ENCODE measurements at places on chromosomes 4 and X.

DNA sequence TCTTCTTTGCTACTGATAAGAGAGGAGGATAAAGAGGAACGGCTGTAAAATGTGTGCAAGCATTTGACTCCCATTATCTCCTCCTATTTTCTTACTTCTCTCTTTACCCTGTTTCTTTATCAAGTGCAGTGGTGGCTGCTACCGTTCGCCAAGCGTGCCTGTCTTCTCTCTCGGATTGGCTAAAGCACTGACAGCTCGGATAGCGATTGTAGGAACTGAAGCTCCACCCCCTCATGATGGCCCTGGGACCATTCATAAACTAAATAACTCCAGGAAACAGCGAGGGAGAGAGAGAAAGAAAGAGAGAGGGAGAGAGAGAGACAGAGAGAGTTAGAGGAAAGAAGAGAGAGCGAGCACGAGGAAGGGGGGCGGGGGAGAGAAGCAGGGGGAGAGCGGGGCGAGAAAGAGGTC lies 305 bp upstream of the MAB21L2 start:
- no peak for DNase-seq

- DNase-seq, result no peak
Observed at GRCh38 chrX:14832151-14832550, 40.7 kb downstream of the FANCB start.

GRCh38 chrX:54074826-54075225 lies 30.6 kb upstream of the PHF8 start:
- DNase-seq, result no peak

DNA sequence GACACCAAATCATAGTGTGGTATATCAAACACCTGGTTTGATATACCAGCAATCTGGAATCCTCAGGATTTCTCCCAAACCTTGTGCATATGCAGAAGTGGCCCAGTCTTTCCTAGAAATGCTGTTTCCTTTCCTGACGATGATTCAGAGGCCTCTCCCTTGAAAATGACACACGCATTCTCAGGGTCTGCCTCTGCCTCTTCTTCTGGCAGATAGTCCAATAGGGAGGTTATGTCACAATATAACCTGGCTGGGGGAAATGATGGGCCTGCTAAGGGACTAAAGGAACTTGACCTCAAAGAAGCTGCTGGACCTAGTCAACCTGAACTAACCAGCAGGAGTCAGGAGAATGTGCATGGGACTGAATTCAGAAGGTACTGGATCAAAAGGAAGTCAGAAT lies 435.2 kb downstream of the IDS start:
- no peak for DNase-seq

- no peak for DNase-seq
Observed at GRCh38 chr4:166941629-166942028, 292.7 kb downstream of the SPOCK3 start.

DNA sequence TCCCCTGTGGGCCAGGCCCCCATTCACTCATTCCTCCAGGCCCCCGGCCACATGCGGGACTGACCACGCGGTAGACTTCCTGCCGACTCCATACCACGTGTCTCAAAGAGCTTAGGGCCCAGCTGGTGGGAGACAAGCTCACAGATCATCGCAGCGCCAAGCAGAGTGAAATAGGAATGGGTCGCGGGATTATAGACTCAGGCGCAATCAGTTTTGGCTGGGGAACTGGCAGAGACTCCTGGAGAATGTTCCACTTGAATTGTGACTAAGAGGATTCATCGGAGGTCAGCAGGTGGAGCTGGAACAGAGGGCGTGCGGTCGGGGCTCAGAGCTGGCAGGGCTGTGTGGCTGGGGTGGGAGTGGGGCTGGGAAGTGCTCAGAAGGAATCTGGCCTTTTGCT lies 15.6 kb downstream of the ATP2B3 start:
- no peak for DNase-seq

DNA sequence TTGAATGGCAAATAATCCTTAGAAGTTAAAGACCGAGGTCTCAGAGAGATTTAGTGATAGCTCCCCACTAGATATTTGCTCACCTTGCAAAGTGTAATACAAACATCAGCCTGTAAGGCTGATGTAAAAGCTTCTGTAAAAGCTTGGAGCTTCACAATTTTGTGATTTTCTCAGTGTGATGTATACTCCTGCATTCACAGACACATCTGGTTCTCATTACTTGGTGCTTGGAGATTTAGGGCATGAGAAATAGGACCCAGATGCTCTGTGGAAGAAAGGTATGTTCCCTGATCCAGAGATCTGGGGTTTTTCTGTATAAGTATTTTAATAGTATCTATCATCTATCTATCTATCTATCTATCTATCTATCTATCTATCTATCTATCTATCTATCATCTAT lies 1664.3 kb downstream of the C4orf33 start:
- DNase-seq, result no peak

DNA sequence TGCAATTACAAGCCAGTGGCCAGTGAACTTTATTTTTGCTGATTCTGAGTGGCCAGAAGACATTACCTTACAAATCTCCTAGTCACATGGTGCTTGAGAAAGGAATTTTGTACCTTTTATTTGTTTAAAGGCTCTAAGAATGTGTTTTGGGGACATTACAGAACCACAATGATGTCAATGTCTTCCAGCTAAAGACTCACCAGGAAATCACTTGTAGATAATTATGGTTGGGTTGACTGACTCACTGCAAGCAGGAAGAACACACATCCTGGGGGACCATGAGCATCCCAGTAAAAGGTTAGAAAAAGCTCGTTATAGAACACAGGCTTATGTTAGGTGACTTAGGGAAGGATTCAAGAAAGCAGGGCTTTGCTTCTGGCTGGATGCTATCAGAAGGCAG lies 119.4 kb upstream of the FAM9B start:
- no peak for DNase-seq

- no peak for DNase-seq
Observed at GRCh38 chr4:152348670-152349069, 187.2 kb downstream of the FBXW7 start.

DNA sequence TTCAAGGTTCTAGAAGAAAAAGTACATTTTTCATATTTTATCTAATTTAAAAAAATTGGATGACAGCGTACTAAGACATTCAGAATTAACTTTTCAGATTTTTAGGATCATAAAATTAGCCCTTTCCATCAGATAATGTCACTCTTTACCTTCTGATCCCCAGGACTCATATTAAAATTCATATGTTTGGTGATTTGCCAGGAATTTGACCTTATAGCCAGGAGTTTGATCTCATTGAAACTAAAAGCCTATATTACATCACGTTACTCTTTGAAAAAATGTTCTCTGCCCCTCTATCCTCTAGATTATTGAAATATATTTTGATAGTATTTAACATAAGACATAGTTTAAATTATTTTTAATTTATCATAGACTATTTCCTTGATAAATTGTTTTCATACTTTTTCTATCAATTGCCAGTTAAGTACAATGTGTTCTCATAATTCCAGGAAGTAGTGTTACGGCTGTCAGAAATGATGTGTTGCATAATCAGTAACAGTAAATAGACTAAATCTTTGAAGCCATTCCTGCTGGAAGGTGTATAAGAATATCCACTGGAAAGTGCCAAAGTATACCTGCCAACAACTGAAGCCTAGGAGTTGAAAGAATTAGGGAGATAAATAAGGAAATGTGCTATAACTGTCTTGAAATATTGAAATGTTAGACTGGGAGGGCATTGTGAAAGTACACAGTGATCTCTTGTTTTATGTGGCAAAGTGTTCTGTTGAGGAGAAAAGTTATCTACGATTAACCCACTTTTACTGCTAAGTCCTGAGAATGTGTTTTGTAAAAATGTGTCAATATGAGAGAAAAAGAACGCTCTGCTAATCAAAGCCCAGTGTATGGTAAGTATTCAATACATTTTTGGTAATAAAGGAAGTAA lies 32.9 kb upstream of the PDGFC start:
- no peak for DNase-seq

DNA sequence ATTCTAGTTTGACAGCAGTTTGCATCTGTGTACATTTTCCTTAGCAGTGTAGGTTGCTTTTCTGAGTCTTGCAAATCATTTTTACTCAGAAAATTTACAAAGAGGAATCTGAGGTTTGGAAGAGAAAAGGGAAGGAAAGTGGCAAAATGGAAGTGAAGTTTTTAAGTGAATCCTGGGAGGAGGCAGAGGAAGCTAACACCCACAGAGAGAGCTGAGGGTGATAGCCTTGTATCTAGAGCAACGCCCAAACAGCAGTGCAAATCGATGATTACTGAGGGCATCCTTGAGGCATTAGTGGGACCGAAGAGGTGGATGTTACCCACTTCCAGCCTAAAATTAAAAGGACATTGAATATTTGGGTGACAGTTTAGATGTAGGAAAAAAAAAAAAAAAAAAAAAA lies 31.8 kb downstream of the KLF3 start:
- DNase-seq, result no peak

GRCh38 chr4:188399834-188400233 lies 260.6 kb downstream of the TRIML1 start:
- no peak for DNase-seq

GRCh38 chr4:169295822-169296221 lies 25.1 kb upstream of the SH3RF1 start:
- DNase-seq, result no peak

GRCh38 chr4:19417256-19417655 lies 834.4 kb upstream of the SLIT2 start:
- no peak for DNase-seq

DNA sequence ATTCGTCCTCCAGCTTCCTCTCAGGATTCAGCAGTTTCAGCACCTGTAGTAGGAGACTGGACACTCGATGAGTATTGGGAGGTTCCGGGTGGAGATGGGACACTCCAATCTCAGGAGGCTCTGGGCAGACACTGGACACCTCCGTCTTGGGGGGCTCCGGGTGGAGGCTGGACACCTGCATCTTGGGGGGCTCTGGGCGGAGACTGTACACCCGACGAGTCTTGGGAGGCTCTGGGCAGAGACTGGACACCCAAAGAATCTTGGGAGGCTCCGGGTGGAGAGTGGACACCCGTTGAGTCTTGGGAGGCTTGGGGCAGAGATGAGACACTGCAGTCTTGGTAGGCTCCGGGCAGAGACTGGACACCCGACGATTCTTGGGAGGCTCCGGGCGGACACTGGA lies 28.7 kb upstream of the LANCL3 start:
- DNase-seq, result no peak

GRCh38 chrX:104922206-104922621 lies 298.3 kb downstream of the TEX13A start:
- peak; percentile 65 for DNase-seq

DNA sequence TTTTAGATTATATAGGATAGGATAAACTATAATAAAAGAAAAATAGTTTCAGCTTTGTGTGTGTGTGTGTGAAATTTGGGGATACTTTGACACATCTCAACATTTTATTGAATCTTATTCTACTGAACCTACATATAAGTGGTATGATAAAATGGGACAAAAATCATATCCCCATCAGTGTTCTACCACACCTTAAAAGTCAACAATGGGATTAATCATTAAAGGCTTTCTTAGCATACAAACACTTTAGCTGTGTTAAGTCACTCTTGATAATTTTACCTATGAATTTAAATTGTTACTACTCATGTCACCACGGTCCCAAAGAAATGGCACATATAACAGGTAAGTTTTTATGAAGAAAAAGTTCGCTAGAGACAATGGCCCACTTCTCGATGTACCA lies 37.7 kb upstream of the LRBA start:
- no peak for DNase-seq

DNA sequence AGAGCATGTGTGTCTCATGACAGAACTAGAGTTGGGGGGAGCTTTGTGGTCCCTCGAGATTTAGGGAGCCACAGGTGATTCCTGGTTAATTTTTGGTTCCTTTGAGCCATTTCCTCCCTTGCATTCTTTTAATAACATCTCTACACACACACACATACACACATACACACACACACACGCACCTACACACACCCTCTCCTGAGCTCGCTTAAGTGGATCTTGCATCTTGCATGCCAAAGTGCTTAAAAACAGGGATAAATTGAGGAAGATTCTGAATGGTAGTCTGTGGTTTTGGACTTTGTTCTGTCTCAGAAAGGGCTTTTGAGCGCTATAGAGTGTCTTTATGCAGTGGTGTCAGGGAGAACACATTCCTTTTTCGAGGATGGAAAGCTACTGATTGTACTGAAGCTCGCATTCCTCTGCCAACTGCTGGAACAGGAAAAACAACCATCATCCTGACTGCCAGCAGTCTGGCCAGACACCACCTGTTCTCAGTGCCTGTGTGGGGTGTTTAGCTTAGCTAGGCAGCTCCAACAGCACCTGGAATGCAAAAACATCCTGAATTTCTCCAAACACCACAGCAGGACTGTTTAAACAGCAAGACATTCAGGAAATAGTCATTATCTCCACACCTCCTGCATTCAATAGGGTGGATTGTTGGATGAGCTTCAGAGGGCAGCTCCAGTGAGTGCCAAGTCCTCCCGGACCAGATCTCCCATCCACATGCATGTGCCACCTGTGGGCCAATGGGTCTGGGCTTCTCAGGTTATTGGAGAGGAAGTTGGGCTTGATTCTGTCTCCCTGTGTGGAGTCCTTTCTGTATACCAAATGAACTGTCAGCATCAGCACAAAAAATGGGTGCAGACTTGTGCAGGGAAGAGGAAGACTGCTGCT lies 21.9 kb upstream of the IGFBP7 start:
- no peak for DNase-seq

GRCh38 chr4:56128213-56128612 lies 179.5 kb downstream of the CEP135 start:
- DNase-seq, result no peak

- no peak for DNase-seq
Observed at GRCh38 chrX:1598021-1598875, 6.8 kb downstream of the AKAP17A start.

DNA sequence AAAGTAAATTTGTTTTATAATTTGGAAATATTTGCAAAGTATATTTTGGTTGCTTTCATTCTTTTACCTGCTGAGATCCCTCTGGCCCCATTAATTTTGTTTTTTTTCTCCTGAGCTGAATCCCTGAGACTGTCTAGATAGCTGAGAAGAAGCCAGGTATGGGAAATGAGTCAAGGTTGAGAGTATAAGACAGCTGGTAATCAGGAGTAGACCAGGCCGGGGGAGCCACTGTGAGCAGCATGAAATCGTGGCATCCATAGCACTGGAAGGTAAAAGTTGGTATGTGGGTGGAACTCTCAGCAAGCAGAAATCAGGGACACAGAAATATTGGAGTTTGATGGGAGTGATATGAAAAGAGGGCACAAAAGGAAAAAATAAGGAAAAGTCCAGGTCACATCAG lies 164.5 kb downstream of the FHIP1A start:
- DNase-seq, result no peak

Data from COLO829 (cell line).